ENCODE measurements at places on chromosomes 3 and 15.

GRCh38 chr15:51737522-51738305 is at the start of gene LYSMD2:
LYSMD2 (minus strand) TSS chr15:51737655; CDS start chr15:51737622, 33 bp downstream.
- peak; percentile 88 for DNase-seq

DNA sequence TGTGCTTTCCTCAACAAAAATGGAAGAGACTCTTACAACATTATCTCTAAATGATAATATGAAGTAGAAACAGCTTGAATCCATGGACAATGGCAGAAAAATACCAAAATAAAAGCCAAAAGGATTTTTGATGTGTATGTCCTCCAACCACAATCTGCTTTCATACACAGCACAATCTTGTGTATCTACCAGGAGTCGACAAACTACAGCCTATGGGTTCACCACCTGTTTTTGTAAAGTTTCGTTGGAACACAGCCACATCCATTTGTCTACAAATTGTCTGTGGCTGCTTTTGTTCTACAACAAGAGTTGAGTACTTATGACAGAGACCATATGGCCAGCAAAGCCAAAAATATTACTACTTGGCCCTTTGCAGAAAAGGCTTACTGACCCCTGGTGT is 88.7 kb upstream of the UBE2E2 start:
- DNase-seq: peak; percentile 14

DNA sequence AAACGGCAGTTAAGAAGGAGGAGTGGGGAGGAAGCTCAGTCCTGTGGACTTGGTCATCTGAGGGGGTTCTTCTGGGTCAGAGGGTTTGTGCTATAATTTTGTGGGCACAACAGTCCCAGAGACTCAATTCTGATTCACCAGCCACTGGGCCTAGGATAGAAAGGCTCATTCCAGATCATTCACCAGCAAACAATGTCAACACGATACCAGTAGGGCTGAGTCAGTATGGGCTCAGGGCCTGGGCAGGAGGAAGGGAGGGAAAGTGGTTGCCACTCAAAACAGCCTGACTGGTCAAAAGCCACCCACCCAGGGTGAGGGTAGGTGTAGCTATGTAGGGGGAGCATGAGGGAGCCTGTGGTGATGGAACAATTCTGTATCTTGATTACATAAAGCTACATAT is 86.9 kb upstream of the MEX3B start:
- DNase-seq: peak; percentile 63

GRCh38 chr15:99090011-99090699 is 14.7 kb upstream of the SYNM start:
- DNase-seq: no peak

DNA sequence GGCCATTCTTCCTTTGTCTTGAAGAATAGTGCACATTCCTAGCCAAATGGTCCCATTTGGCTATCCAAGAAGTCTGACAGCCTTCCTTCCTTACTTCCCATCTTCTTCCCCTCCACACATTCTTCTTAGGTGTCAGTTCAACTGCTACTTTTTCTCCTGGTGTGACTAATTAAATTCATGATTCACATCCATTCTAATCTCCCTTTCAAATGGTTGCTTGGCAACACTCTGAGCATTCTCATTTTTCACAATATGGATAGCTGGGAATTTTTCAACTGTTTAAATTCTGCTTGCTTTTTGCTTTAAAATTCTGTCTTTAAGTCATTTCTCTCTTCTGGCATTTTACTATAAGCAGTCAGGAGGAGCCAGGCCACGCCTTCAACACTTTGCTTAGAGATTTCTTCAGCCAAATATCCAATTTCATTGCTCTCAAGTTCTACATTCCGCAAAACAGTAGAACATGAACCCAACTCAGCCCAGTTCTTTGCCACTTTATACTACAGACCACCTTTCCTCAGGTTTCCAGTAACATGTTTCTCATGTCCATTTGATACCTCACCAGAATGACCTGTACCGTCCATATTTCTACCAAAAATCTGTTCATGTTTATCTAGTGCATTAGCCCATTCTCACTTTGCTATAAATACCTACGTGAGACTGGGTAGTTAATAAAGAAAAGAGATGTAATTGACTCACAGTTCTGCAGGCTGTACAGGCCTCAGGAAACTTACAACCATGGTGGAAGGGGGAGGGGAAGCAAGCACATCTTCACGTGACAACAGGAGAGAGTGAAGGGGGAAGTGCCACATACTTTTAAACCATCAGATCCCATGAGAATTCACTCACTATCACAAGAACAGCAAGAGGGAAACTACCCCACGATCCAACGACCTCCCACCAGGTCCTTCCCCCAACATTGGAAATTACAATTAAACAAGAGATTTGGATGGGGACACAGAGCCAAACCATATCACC is 31.9 kb upstream of the MCF2L2 start:
- no peak for DNase-seq

- no peak for DNase-seq
Measured at GRCh38 chr3:77190374-77190773, 150.5 kb downstream of the ROBO2 start.

GRCh38 chr3:50302095-50303012 is 1.0 kb downstream of the HYAL1 start:
- DNase-seq: no peak

- DNase-seq: no peak
Measured at GRCh38 chr3:65396078-65396477, 642.6 kb downstream of the MAGI1 start.

DNA sequence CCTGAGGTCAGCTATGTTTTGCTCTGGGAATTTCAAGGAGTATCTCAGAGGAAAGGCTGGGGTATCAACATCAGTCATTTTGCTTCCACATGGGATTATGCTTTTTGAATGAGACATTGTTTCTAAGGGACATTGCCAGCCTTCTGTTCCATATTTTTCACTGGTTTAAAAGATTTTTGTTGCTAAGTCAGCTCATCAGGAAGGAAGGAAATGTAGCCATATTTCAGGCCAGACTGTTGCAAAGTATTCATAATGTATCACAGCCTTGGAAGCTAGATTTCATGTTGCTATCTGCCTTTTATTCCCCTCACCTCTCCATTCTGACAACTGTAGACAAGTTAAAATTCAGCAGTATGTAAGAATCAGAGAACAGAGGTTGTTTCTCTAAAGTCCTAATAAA is 61.0 kb upstream of the CHRM5 start:
- DNase-seq: no peak

- DNase-seq: peak; percentile 92
Measured at GRCh38 chr3:158792709-158793108, 9.1 kb upstream of the MFSD1 start.

DNA sequence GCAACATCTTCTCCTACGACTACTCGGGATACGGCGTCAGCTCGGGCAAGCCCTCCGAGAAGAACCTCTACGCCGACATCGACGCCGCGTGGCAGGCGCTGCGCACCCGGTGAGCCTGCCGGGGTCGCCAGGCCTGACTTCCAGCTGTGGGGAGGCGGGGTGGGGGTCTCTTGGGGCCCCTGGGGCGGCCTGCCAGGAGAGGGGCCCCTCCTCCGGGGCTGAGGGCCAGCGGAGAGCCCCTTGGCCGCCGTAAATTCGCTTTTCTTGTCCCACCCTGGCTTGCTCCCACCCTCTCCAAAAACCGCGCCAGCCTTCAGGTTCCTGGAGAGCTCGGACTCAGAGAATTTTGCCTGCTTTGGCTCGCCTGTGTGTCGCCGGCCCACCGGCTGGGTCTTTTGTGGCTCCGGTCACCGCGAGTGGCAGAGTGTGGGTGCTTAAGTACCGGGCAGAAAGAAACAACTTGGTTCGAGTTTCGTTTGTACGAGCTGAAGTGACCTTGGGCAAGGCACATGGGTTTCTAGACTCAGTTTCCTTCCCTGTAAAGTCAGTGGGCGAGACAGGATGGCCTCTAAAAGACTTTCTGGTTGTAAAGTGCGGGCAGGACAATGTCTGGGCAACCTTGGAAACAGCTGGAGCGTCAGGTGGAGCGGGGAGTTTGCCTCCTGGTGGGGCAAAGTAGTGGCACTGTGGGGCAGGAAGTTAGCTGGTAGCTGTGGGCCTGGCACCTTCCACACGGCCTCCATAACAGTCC is 976 bp downstream of the ABHD17C start:
- DNase-seq: peak; percentile 79

- DNase-seq: no peak
Measured at GRCh38 chr3:48267782-48268181, 26.9 kb downstream of the ZNF589 start.

DNA sequence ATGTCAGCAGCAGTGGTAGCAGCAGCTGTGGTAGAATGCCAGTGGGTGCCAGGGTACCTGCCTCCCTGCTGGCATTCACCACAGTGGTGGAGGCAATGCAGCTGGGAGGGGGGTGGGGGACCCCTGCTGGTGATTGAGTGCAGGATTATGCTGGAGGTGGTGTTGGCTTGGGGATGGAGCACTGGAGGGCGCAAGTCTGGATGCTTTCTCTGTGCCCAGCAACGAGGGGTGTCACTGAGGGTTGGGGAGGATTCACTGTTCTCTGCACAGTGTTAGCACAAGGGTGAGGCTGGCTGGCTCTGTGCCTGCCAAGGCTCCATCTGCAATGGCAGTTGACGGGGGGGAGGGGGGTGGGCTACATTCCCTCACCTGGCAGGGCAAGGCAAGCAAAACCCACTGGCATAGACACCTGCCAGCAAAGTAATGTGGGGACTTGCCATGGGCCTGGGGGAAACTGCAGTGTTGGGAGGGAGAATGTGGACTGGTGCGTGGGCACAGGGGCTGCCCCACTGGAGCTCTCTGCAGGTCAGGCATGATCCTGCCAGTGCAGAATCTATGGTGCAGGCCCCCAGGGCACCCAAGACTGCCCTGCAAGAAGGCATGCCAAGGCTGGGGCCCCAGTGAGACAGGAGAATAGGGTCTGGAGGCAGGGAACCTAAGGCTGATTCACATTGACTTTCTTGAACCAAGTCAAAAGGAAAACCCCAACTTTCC is 64.3 kb downstream of the MINDY4B start:
- DNase-seq: no peak

DNA sequence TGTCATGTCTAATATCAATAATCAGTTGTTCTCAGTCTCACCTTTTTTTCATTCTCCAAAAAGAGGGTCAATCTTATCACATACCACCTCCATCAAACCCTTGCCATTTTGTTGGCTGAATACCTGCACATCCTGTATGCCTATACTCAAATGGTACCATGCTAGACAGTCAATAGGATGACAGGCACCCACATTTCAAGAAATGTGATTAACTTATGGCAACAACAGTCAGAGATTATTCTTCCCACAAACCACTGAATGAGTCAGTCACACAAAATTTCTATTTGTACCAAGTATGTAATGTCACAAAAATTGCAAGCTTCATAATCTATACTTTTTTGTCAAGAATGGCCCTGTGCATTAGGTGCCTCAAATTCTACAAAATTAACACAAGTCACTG is 5.1 kb upstream of the SLC27A2 start:
- DNase-seq: peak; percentile 75

- no peak for DNase-seq
Measured at GRCh38 chr15:35168464-35168863, 83.4 kb upstream of the NANOGP8 start.

DNA sequence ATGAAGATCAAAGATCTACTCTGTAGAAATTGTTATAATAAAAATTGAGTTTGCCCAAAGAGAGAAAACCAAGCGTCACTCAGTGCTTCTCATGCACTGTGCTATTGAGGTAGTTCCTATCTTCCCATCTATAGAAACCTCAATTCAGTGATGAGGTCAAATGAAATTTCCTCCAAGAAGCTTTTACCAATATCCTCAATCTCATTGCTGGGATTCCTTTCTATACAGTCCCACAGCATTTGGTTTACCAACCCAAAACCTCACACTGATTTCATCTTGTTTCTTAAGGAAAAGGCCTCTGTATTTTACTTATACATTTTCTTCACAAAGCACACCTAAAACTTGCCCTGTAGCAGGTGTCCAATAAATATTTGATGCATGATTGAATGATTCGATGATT is 147.2 kb downstream of the ALCAM start:
- no peak for DNase-seq

- DNase-seq: no peak
Measured at GRCh38 chr15:59216911-59217310, 10.3 kb downstream of the LDHAL6B start.

- peak; percentile 41 for DNase-seq
Measured at GRCh38 chr15:86855307-86856291, 775.9 kb downstream of the AGBL1 start.

DNA sequence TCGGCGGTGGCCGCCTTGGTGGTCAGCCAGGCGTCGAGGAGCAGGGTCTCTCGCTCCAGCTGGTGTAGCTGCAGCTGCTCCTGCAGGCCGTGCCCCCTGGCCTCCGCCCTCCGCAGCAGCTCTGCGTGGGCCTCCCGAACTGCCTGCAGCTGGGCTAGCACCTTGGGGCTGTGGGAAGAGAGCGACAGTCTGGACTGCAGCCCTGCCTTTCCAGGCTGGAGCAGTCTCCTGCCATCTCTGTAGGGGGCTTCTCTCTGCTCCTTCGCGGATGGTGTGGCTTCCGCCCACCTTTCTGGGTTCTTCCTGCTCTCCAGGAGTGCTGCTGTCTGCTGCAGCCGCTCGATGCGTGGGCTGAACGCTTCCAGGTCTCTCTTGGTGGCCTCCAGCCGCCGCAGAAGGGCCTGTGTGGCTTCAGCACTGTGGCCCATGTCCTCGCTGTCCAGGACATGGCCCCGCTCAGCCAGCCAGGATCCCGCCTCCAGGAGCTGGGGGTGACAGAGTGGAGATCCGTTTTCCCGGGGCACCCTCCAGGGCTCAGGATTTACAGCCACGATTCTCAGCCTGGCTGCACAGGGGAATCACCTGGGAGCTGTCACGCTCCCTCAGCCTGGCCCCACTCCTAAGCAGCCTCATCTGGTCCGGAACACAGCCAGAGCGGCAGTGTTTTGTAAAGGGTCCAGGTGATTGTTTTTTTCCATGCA is 16.8 kb downstream of the PLA2G4B start:
- no peak for DNase-seq

DNA sequence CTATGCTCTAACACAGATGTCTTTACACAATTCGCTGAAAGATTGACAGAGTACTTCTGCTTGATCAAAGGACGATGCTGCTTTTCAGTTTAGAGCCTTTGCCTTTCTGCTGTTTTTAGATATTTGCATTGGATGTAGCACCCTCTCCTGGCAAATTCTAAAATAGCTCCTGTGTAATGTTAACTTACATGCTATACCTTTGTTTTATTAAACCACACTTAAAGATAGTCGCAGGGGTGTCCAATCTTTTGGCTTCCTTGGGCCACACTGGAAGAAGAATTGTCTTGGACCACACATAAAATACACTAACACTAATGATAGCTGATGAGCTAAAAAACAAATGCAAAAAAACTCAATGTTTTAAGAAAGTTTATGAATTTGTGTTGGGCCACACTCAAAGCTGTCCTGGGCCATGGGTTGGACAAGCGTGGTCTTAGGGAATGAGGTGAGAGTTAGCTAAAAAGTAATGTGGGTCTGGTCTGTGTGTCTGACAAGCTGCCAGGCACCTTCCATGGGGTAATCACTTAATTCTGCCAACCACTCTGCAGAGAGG is 62.9 kb downstream of the ATG7 start:
- peak; percentile 86 for DNase-seq

DNA sequence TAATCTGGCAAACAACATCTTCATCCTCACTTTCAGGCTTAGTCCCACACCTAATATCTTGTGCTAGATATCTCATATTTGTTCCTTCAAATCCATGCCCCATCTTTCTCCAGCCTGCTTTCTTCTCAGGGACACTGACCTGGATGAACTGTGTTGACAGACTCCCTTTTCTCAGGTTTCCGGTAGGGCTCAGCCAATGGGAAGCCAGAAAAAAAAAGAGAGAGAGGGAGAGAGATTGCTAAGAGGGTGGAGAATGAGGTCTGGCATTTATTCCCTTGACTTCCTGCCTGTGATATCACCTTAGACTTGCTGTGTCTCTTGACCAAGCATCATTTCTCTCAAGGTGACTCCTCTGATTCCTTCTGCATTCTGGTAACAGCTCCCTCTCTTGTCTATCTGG is 145.6 kb upstream of the ABI3BP start:
- no peak for DNase-seq

GRCh38 chr3:171407759-171408158 is 52.4 kb downstream of the TNIK start:
- peak; percentile 61 for DNase-seq
